Osteoblast (primary cell): ENCODE measurements at places on chromosomes 4 and X. TPM values are rescaled to one million over a fixed set of nuclear protein-coding genes. Genes with fewer than 3 reads are reported as not detected.

- no peak for DNase-seq
Observed at GRCh38 chrX:139559383-139560042, 29.0 kb downstream of the F9 start.

- DNase-seq = no peak
Observed at GRCh38 chrX:139211568-139212182, 318.9 kb upstream of the F9 start.

GRCh38 chr4:41331224-41331623, 74.5 kb downstream of the UCHL1 start:
- DNase-seq = no peak

- no peak for DNase-seq
Observed at GRCh38 chrX:12489341-12489740, 301.9 kb upstream of the PRPS2 start.

GRCh38 chrX:88612870-88613329, 134.1 kb upstream of the CPXCR1 start:
- no peak for DNase-seq

Gene SEC31A
- total RNA-seq = 487 and 513 TPM in 2 replicates
